Panc1 (cell line): ENCODE measurements at places on chromosomes 6 and 20. TPM values are rescaled to one million over a fixed set of nuclear protein-coding genes. Genes with fewer than 3 reads are reported as not detected.

Gene SYNDIG1
- total RNA-seq: not detected

Gene SLC17A2
- total RNA-seq: not detected

Gene OR2H2
- total RNA-seq: not detected

Gene RALY
- 164 TPM for total RNA-seq

Gene LY6G5B
- 21.2 TPM for total RNA-seq

Gene SCRT2
- not detected for total RNA-seq

Gene MROH8
- total RNA-seq: 1.8 TPM

Gene EYS
- total RNA-seq: not detected

Gene TMEM74B
- total RNA-seq: 1.1 TPM

Gene WFDC12
- total RNA-seq: not detected
